Thymus (tissue), 14 donors: ENCODE measurements at places on chromosomes 11 and 22. TPM values are rescaled to one million over a fixed set of nuclear protein-coding genes. Genes with fewer than 3 reads are reported as not detected.

Gene TMA7B
- total RNA-seq: 4.8 TPM

Gene MCHR1
- 0.24 TPM for total RNA-seq

Gene HEPHL1
- 0.14 TPM for total RNA-seq

Gene SNX15
- total RNA-seq: 10.6 TPM

Gene OR8D4
- not detected for total RNA-seq

Gene GRM5
- total RNA-seq: 0.05 TPM

Gene RHBDD3
- total RNA-seq: 22.6 TPM

Gene PDE2A
- total RNA-seq: 1.1 TPM

Gene STIM1
- 30.8 TPM for total RNA-seq

Gene PPFIA1
- 22.0 TPM for total RNA-seq
